ENCODE measurements at places on chromosomes 5 and 9.
A peak's percentile ranks its signal among the peaks of the same experiment; 100 is the strongest.

GRCh38 chr5:99033014-99033900, 104.5 kb upstream of the CHD1 start:
- DNase-seq: no peak

GRCh38 chr5:154727361-154727760, 27.8 kb upstream of the LARP1 start:
- no peak for DNase-seq

GRCh38 chr9:84374013-84374412, 33.5 kb upstream of the SLC28A3 start:
- DNase-seq: no peak

DNA sequence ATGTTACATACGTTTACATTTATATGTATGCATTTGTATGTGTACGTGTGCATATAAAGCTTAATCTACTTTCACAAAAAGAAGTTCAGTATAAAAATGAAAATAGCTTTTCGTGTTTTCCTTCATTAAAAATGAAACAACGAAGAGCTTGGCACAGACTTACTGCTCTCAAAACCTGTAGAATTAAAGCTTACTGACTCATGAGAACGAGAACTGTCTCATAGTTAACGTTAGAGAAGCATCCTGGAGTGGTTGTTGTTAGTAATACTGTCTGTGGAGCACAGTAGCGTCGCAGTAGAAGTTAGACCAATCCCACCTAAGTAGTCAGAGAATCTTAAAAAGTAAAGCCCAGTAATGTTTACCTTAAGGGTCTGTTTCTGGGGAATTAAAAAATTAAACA, 1.3 kb downstream of the MAT2B start:
- DNase-seq: no peak

DNA sequence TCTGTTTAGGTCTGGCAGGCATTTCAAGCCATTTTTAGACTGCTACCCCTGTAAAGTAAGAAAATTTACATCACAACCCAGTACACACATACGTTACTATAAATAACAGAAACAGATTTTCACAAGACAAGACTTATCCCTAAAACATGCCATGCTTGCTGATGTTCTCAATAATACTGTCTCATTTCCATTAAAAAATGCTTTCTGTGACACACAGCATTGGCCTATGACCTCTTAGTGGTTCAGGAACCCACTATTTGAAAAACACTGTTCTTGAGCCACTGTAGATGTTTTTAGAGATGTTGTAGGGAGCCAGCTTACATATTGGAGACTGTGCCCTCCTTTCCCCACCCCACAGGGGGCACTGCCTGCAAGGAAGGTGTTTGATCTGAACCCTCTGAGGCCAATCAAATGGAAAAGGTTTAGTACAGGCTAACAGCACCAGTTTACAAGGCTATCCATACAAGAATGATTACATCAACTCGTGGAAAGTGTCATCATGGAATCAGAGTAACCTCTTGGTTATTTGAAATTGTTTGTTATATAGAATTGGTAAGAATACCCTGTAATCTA, 30.8 kb downstream of the ZSWIM6 start:
- peak; percentile 15 for DNase-seq

GRCh38 chr9:27351438-27351837, 54.5 kb upstream of the EQTN start:
- no peak for DNase-seq

GRCh38 chr9:35723426-35723825, 8.6 kb downstream of the TLN1 start:
- no peak for DNase-seq

GRCh38 chr5:978693-979092, 29.9 kb upstream of the NKD2 start:
- DNase-seq: no peak

- no peak for DNase-seq
Measured at GRCh38 chr5:1857256-1857600, 25.5 kb downstream of the IRX4 start.

DNA sequence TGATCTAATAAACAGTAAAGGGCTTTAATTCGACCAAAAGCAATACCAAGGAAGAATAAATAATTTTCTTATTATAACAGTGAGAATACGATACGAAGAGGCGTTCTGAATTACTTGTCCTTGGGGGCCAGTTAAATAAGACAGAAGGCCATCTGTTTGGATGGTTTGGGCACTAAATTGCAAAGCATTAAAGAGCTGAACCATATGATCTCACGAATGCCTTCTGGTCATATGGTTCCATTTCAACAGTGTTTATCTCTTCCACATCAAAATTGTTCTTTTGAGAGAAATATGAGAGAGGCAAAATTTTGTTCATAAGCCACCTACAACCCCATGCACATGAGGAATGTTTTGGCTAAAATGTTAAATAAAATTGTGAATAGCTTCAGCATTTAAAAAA, 605.4 kb downstream of the PTPRD start:
- DNase-seq: no peak

DNA sequence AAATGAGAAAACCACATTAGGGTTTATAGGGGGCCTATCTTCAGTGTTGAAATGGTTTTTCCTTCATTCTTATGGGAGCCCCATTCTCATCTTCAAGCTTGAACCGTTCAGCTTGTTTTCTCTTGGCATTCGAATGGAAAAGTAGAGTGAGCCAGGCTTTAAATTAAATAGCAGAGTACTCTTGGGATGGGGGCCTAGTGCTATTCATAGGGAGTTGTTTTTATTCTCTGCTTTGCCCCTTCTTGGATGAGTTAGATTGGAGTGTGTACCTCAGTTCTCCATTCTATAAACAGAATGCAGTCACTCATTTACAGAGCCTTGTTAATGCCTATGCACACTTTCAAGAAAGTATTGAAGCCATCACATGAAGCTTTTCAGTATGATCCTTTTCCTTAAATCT, 127.9 kb downstream of the FAM170A start:
- no peak for DNase-seq

DNA sequence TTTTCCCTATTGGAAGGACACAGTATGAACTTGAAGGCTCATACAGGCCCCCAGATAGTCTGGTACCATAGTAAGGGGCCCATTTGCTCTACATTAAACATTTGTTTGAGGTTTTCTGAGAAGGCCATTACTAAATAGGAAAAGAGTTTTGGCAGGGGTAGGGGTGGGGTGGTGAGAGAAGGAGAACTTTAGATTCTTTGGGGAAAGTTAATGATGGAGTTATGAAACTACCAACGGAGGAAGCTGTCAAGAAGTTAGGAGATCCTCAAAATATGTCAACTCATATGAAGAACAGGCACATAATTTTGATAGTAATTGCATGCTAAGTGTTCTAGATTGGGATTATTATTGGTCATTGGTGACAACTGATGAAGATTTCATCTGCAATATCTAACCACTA, 114.7 kb downstream of the TAF11L14 start:
- DNase-seq: no peak

- peak; percentile 21 for DNase-seq
Measured at GRCh38 chr9:17005056-17005823, 129.6 kb upstream of the CNTLN start.

- DNase-seq: no peak
Measured at GRCh38 chr5:122937914-122938313, 92.5 kb downstream of the SNX24 start.

DNA sequence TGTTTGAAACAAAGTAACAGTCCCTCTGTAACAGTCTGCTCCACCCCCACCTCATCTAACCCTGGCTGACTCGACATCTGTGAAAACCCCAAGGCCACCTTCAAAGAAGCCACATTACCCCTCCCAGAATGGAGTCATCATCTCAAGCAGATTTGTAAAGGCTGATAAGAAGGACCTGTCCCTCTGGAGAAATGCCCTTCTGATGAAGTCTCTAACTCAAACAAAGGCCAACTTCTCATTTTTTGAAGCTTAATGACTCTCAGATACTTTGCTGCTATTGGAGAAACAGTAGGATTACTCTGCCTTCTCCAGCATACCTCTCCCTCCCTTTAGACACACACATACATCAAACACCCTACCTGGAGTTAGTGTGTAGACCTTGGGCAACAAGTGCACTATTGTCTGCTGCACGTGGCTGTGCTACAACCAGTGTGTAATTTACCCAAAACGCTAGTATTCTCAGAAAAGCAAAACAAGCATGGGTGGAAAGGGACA, 5.3 kb upstream of the SUSD1 start:
- no peak for DNase-seq

DNA sequence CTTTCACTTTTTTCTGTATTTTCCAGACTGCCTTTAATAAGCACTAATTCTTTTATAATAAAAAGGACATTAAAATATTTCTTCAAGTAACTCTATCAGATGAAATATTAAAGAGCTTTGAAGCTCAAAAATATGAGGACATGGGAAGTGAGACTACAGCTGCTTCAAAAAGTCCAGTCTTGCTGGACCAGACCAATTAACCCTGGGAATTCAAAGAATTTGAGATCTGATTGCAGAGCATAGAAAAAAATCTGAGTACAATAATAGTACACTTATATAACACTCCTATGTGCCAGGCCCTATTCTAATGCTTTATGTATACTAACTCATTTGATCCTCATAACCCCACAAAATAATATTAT, 9.8 kb downstream of the TMEM245 start:
- DNase-seq: no peak

DNA sequence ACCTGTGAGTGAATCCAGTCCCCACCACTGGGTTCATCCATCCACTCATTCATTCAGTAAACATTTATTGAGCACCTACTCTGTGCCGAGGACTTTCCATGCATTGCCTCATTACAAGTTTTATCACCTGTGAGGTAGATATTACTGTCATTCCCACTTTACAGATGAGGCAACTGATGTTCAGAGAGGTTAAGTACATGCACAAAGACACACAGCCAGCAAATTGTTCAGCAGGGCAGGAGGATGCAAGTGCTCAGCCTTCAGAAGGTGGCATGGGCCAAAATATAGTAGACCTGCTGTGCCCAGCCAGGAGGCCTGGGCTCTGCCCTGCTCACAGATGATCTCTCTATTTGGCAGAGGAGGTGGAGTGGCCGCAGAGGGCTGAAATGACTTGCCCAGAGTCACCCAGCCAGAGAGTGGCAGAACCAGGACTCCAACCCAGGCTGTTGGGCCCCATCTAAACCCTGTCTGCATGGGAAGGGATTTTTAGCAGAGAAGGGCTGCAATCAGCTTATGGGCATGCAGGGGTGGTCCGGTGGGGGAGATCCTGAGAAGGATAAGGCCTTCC, 7.6 kb upstream of the NEURL1B start:
- DNase-seq: no peak

DNA sequence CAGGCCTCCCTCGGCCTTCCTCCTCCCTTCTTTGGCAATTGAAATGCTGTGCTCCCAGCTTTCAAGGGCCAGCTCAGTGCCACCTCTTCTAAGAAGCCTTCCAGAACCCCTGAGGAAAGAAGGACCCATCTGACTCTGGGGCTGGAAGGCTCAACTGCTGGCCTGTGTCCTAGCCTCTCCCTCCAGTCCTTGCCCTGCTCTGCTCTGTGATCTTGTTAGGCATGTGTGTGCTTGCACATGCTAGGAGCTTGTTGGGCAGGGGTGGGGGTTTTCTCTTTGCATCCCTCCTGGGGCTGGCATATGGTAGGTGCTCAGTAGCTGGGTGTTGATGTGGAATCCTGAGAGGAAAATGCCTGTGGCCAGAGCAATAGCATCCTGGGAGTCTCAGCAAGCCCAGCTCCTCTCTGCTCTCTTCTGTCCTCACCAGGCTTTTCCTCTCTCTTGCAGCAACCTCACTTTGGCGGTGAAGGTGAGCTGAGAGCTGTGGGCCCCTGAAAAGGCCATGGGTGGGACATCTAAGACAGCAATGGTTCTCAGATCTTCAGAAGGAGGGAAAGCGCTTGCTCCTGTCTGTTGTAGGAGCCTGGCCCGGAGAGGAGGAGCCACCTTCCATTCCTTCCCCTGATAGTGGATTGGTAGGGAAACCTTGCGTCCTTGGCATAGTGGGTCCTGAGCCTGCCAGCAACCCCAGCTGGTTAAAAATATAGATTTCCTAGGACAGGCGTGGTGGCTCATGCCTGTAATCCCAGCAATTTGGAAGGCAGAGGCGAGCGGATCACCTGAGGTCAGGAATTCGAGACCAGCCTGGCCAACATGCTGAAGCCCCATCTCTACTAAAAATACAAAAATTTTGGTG, 9.9 kb downstream of the DOLK start:
- DNase-seq: no peak

DNA sequence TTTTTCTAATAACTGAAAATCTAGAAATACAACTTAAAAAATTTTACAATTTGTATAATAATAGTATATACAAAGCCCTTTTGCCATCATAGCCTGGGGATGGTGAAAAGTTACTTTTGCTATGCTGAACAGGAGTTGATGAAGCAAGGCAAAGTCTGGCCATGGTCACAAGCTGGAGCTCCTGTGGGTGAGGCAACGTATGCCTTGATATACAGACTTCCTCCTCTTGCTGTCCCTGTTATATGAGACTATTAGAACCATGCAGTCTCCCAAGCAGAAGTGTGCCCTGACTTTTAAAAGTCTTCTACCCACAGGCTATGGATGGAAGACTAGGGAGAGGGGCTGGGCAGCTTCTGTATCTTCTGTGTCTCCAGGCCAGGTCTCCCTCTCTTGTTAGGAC, 15.7 kb downstream of the FAM151B start:
- no peak for DNase-seq

DNA sequence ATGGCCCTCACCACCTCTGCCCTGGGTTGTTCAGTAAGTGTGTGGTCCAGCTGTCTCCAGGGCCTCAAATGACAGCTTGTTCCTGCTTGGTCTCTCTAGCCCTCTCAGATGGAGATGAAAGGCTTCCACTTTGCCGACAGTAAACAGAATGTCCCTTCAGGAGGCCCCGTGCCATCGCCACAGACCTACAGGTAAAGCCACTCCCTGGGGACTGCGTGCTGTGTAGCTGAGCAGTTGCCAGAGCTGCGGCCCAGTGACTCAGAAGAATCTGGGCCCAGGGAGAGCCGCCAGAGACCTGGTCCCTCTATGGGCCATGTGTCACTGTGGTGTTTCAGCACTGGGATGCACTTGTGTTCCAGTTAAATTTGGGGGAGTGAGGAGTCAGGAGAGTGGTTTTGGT, 10.6 kb upstream of the POMT1 start:
- DNase-seq: no peak

DNA sequence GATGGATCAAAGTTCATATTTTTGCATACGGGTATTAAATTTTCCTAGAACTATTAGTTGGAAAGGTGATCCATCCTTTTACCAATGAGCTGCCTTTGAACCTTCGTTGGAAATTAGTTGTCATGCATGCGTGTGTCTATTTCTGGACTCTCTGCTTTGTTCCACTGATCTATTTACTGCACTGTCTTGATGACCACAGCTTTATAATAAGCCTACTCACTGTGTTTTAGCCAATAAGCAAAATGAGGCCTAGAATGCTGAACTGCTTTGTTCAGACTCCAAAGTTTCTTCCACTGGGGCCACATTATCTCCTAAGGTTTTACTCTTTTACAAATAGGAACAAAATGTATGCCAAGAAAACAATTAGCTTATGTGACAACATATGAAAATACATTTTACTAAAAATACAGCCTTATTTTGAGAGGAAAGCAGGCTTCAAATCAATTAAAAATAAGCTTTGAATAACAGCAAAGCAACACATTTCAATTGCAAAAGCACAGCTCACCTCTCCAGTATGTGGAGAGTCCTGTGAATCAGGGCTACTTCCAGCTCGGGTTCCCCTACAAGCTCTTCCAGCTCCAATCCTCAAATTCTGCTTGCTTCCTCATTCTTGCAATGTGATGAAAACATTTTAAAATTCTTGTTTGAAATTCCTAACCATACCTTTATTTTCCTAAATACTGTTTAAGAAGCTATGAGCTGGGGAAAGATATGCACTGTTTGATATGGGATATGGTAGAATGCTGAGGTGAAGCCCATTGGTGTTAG, 72.0 kb downstream of the RETREG1 start:
- no peak for DNase-seq

Measured in HEK293T (cell line).